ENCODE measurements at places on chromosomes 3 and 15. TPM values are rescaled to one million over a fixed set of nuclear protein-coding genes. Genes with fewer than 3 reads are reported as not detected.

GRCh38 chr15:71168166-71168834, 53.0 kb downstream of the THSD4 start:
- H3K4me1 ChIP-seq: no peaks in the 10 kb centered on the region
- DNase-seq: no peak
- H3K27ac ChIP-seq: no peak overlapping the region
- no peaks in the 10 kb centered on the region for H3K36me3 ChIP-seq

- H3K36me3 ChIP-seq: no peaks in the 10 kb centered on the region
- no peak overlapping the region for H3K4me3 ChIP-seq
- no peaks in the 10 kb centered on the region for H3K4me1 ChIP-seq
Measured at GRCh38 chr3:198070871-198071270, 110.9 kb downstream of the LMLN start.

The EOMES gene
- not detected for total RNA-seq

GRCh38 chr3:111594781-111595180, 365 bp downstream of the ZBED2 start:
- H3K36me3 ChIP-seq: no peaks in the 10 kb centered on the region
- no peaks in the 10 kb centered on the region for H3K27me3 ChIP-seq
- H3K27ac ChIP-seq: no peak overlapping the region
- DNase-seq: no peak
- no peak overlapping the region for H3K4me3 ChIP-seq

The ABHD17C gene
- 8.2 TPM for total RNA-seq

DNA sequence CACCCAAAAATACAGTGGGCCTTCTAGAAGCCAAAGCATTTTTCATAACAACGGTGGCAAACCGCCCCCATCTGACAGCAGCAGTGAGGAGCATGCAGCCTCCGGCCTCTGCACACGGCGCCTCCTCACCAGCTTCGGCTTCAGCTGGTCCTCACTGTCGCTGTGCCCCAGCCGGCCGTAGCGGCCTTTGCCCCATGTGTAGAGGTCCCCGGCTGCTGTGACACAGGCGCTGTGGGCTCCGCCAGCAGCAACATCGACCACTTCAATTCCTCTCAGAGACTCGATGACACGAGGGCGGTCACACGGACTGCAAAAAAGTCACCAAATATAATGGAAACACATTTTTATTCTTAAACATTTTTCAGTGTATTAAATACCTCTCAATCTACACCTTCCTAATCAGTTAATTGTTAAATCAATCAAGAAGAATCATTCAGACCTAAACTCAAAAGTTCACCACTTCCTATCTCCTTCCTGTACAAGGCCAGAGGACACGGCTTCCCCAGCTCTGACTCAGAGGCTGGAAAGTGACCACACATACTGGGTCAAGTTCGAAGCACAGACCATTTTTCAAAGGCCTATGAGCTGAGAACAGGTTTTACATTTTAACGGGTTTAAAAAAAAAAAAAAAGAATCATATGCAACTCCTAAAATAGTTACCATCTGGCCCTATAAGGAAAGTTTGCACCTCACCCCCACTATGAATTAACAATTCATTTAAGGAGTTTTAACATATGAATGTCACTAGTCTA, 33.6 kb upstream of the OCA2 start:
- DNase-seq: peak; percentile 47
- peaks cover 2% of the 10 kb centered on the region for H3K36me3 ChIP-seq
- H3K4me3 ChIP-seq: no peak overlapping the region
- H3K27ac ChIP-seq: no peak overlapping the region
- H3K4me1 ChIP-seq: peaks cover 15% of the 10 kb centered on the region

The APBA2 gene
- total RNA-seq: 11.1 TPM

The INTS14 gene
- 44.6 TPM for total RNA-seq

DNA sequence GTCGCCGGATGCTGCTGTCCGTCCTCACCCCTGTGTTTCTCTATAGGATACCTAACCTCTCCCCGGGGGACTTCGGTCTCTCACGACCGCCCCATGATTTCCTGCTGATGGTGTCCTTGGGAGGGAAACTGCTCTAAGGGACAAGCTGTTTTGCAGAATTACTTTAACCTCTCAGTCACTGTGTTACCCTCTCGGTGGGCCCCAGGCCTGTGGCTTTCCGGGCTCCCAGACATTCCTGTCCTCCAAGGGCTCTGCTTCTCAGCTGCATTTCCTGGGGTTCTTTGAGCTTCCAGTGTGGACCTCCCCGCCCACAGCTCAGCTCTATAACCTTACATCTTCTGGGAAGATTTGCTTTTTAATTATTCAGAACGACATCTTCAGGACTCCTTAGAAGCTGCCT, 40.9 kb downstream of the CHST2 start:
- H3K27ac ChIP-seq: no peak overlapping the region
- H3K4me1 ChIP-seq: peaks cover 6% of the 10 kb centered on the region
- no peaks in the 10 kb centered on the region for H3K27me3 ChIP-seq
- no peaks in the 10 kb centered on the region for H3K36me3 ChIP-seq
- H3K4me3 ChIP-seq: no peak overlapping the region
- DNase-seq: no peak

DNA sequence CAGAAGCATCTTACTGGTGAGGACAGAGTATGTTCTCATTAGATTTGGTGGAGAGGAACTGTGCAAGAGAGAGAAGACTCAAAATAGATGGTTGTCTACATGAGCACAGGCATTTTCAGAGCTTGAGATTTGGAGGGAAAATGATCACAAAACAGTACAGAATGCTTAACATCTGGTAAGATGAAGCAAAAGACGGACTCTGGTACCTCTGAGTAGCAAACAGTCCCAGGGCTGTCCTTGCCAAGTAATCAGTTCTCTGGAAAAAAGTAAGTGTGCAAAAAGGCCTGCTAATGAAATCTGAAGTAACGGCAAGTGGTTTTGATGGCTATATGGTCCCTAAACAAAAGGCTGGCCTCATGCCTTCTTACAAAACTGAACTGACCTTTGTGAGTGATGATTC, 414.2 kb downstream of the CNTN4 start:
- H3K27ac ChIP-seq: no peak overlapping the region
- no peaks in the 10 kb centered on the region for H3K27me3 ChIP-seq
- no peak for DNase-seq
- H3K36me3 ChIP-seq: no peaks in the 10 kb centered on the region
- H3K4me1 ChIP-seq: no peaks in the 10 kb centered on the region

The SEMA3B gene
- total RNA-seq: 0.97 TPM

The CNBP gene
- total RNA-seq: 197 TPM

All from endothelial cell of umbilical vein (primary cell).